ENCODE measurements at places on chromosomes 12 and 14.

- DNase-seq, result peak; percentile 3
Observed at GRCh38 chr12:111705672-111706071, 19.8 kb downstream of the ACAD10 start.

- DNase-seq, result no peak
Observed at GRCh38 chr12:2169489-2169888, 116.7 kb downstream of the CACNA1C start.

GRCh38 chr12:111085096-111085495, 164.7 kb upstream of the MYL2 start:
- DNase-seq, result no peak

DNA sequence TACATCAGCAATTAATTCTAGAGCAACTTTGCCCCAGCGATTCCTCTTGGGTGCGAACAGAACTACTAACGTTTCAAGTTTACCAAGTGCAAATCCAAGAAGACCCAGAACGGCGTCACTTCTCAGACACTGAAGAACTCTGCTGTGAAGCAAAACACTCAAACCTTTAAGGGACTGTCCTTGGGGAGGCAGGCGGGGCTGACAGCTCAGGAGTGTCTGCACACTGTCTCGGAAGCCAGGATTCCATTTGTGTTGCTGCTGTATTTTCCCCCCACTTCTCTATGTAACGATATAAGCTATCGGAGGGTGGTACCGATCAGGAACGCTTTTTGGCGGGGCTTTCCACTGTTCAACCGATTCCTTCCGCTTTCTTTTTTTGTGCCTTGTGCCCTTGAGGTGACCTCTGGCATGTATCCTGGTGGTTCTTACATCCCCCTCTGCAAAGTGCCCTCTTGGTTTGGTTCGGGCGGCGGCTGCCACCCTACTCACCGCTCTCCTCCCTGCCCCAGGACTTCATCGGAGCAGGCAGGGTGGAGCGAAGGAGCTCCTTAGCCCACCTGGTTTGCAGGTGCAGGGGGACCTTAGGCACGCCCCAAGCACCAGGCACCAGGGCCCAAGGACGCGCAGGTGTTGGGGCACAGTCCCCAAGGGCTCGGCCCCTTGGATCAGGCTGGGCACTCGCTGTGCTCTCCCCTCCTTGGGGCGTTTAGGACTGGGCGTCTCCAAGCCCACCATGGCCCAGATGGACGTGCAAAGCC, 19.2 kb upstream of the MLXIP start:
- DNase-seq, result no peak

DNA sequence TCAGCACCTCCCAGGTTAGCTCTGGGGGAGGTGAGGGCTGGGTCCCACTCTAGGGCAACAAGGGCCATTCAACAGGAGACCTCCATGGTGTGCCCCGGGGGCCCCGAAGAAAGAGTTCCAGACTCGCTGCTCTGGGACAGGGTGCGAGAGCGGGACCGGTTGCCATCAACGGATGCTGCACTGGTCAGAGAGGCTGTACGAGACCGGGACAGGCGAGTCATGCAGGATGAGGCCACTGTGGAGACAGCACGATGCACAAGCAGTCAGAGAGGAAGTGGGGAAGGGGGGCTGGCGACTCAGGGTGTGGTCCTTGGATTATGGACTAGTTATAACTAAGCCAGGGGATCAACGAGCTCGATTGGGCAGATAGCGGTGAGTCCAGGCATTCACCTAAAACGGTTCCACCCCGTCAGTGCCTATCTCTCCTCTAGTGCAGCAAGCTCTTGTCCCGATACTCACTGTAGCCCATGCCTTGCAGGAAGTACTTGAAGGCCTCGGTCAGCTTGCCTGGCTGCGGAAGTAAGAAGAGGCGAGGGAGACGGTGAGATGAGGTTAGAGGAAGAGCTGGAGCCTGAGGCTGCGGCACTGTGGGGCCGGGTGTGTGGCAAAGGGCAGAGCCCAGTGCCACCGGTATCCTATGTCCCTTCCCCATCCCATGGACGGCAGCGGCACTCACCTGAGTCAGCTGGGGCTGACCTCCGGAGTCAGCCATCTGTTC, 7.2 kb downstream of the NDRG2 start:
- no peak for DNase-seq
